ENCODE measurements at places on chromosomes 5 and 9.

DNA sequence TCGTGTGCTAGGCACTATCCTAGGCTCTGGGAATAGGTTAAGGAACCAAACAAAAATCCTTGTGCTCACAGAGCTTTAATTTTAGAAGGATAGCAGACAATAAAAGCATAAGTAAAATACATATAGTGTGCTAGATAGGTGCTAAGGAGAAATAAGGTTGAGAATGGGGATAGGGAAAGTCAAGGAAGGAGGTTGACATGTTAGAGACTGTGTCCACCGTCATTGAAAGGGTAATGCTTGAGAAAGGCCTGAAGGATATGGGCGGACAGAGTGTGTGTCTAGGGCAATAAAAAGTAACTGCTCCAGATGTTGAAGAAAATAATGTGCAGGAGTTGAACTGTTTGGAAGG is 482 bp upstream of the TDRD7 start:
- DNase-seq = no peak

DNA sequence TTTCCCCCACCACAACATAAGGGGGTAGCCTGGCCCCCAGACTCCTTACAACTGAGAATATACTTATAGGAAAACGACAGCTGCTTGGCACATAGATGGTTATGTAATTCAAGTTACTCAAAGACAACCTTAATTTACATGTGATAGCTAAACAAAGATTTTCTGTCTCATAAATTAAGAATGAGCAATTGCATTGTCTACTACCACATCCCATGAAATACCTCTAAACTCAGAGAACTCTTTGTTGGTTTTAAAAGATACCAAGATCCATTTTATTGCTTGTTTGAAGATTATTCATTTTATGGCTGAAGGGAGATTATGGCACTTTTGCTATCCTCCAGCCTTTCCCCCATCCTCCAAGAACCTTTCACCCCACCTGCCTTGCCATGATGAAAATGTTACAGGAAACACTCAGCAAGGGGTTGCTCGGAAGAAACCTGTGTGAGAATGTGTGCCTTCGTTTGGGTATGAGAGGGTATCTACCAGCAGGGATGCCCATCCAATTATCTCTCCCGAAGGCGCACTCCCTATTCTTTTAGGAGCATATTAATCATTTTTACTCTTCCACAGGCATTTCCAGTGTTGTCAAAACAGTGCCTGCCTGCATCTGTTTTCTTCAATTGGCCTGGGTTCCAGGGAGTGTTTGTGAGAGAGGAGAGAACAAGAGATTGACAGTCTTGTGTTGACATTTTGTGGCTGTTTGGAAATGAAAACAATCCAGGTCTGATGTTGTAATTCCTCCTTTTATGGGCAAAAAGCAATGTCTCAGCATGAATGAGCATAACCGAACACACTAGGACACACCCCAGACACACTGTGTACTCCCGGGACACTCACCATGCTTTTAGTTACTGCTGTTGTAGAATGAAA is 208.0 kb upstream of the ANKRD55 start:
- no peak for DNase-seq

DNA sequence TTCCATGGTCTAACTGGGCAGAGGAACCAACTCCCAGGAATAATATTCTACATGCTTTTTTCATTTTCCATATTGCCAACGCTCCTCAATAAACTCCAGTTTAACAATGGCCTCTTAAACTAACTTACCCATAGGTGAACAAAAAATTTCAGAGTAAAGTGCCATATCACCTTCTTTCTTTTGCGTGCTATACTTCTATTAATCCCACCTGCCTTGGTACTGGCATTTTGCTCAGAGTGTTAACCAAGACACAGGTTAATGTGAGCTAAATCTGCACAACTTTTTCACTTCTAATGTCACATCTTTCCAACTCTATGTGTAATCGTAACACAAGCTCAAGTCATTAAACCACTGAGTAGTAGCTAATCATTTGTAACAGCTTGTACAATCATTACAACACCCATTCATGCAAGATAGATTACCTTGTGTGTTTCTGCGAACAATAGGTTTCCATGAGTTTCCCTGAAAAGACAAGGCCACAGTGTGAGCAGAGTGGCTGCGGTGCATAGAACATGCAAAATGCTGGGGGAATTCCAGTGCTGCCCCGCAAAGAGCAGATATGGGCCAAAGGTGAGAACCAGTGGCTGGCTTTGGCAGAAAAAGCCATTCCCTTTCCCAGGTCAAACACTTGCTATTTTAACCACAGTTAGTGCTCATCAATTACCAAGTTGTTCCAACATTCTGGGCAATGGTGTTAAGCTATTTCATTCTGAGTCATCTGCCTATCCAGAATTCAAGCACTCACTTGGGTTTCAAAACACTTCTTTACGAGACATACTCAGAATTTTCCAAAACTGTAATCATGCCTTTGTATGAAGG is 42.8 kb downstream of the TIMD4 start:
- DNase-seq = peak; percentile 58

DNA sequence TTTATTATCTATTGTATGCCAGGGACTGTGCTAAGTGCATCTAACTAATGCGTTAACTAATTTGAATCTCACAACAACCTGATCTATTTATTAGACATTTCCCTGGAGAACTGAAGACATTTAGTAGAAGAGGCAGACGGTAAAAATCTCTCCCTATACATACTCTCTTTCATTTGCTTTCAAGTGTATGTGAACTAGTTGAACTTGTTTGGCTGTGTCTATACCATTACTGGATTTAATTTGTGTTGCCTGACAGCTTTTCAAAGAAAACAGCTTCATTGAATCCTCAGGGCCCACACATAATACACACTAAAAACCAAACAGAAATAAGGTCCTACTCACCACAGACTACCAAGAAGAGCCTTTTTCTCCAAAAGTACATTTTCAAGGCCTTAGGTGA is 133.6 kb upstream of the NR3C1 start:
- DNase-seq = no peak

- no peak for DNase-seq
These were observed 38.3 kb upstream of the ADRA1B start for GRCh38 chr5:159877894-159878448.

GRCh38 chr5:169084775-169085174 is 216.2 kb downstream of the SLIT3 start:
- DNase-seq = no peak

- DNase-seq = no peak
These were observed 81.0 kb upstream of the DAB2 start for GRCh38 chr5:39505791-39506190.

GRCh38 chr5:82816926-82817325 is 260.3 kb downstream of the TMEM167A start:
- DNase-seq = no peak

DNA sequence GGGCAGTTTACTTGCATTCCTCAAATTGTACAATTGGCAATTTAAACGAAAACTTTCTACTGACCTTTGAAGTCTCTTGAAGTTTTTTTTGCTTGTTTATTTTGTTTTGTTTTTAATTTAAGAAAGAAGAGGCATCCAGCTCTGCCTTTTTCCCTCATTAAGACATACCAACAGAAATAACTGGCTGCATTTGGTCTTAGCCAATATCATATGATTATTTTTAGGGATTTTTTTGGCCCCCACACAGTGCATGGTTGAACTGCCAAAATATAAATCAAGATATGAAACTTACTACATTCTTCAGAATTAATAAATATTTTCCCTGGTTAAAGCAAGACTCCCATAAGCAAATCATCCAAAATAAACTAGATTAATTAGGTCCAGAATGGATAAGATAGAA is 79.4 kb downstream of the ALDH1A1 start:
- DNase-seq = no peak

- DNase-seq = no peak
These were observed 128.7 kb downstream of the NIPBL start for GRCh38 chr5:37005252-37005651.

- no peak for DNase-seq
These were observed 25.3 kb upstream of the TLR4 start for GRCh38 chr9:117678871-117679270.

- DNase-seq = no peak
These were observed 33.2 kb downstream of the TNFSF8 start for GRCh38 chr9:114897196-114897595.
